ENCODE measurements at places on chromosomes 2 and 18.

DNA sequence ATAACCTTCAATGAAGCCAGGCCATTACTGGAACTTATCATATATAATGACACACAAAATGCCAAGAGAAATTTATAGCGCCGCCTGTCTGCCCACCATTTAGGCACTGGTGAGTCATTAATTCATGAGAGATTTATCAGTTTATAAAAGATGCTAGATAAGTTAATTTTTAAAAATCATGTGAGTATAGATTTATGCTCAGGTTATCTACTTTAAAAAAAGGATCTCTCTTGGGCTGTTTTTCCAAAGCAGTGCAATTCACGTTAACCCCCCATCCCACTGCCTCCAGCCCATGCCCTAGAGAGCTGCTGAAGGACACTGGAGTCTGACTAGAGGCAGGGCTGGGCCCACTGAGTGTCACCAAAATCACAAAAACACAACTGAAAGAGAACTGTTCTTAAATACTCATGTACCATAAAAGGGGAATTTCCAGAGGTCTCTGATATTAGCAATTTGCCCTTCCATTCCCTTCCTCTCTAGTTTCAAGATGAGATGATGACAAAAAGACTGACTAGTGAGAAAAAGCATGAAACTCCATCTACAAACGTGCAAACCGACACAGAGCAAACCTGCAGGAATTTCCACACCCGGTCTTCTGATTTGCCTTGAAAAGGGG is 160.8 kb downstream of the BCL2 start:
- DNase-seq: no peak

- DNase-seq: no peak
Observed at GRCh38 chr18:22210311-22210754, 40.9 kb downstream of the GATA6 start.

- no peak for DNase-seq
Observed at GRCh38 chr2:236237468-236238190, 26.6 kb downstream of the ASB18 start.

GRCh38 chr2:158962074-158962473 is 6.4 kb upstream of the TANC1 start:
- DNase-seq: no peak

GRCh38 chr2:38113981-38114708 is 38.2 kb upstream of the CYP1B1 start:
- DNase-seq: no peak

DNA sequence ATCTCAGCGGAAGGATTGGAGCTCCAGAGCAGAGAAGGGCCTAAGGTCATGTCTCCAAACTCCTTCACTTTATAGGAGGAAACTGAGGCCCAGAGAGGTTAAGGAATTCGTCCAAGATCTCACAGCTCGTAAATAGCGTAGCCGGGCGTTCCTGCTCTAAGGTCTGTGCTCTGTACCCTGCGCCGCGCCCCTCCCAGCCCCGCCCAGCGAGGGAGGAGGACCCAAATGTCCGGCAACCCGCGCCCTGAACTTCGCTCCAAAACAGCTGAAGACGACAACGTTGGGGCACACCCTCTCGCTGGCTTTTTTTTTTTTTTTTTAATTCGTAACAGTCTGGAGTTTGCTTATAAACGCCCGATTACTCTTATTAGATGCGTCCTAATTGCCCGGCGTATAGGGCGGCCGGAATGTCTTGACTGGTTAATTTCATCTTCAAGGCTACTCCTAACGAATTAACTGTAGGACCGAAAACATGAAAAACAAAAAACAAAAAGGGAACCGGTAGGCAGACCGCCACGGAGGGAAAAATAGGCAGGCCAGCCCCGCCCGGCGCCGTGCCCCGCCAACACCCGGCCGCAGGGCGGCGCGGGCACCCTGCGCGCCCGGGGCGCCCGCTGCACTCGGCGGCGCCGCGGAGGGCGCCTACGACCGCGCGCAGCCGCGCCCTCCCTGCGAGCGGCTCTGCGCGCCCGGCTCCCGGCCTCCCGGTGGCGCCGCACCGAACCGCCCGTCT is 928 bp upstream of the FOSL2 start:
- peak; percentile 66 for DNase-seq

DNA sequence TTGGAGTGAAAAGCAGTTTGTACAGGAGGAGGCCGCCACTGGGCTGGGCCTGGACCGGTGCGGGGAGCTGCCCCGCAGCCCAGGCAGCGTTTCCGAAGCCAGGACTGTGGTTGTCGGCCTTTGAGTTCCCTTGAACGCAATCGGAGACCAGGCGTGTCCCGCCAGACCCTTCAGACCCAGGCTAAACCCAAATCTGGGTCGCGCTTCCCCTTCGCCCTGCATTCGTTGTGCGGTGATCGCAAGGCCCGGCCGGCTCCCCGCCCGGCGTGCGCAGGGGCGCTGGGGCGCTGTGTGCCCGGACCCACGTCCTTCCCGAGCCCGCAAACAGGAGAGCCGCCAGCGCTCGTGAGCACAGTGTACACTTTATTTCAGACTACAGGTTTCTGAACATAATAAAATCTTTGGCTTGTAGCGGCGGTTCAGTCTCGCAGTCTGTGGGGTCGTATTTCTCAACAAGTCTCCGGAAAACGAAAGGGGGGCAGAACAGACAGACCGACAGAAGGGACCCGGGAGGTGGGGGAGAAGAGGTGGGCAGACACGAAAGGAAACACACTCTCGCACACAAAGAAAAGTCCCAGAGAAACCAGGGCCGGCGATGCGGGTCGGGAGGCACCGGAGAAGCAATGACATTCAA is 5.5 kb downstream of the EN1 start:
- no peak for DNase-seq

- no peak for DNase-seq
Observed at GRCh38 chr2:190964170-190964795, 49.7 kb downstream of the STAT1 start.

- no peak for DNase-seq
Observed at GRCh38 chr2:235832941-235833340, 335.2 kb downstream of the GBX2 start.

DNA sequence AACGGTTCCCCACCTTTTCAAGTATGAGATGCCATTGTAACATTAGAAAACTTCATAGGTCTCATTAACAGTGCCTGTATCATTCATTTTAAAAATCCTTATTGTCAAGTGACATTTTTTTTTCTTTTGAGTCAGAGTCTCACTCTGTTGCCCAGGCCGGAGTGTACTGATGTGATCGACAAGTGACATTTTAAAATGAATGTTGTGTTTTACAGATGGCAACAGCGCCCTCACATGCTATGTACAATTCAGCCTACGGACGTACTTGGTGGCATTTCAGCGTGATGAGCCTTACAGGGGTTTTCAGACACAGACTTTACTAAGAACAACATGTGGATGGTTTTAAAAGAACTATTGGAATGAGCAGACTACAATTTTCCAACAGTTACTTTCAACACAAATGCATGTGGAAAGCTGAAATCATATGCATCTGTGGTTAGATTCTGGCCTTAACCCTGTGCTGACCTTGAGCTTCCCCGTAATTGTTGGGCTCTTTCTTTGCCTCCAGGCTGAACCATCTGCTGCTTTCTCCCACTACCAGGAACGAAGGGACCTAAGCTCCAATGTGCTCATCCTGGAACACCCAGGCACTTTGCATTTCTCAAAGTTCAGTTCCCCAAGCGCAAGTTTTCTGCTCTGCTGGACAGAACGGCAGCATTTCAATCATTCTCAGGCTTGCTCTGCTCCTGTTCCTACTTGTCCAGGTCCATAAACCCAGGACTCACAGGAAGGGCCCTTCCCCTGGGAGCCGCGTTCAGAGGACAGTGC is 119.9 kb upstream of the NDUFV2 start:
- DNase-seq: no peak

DNA sequence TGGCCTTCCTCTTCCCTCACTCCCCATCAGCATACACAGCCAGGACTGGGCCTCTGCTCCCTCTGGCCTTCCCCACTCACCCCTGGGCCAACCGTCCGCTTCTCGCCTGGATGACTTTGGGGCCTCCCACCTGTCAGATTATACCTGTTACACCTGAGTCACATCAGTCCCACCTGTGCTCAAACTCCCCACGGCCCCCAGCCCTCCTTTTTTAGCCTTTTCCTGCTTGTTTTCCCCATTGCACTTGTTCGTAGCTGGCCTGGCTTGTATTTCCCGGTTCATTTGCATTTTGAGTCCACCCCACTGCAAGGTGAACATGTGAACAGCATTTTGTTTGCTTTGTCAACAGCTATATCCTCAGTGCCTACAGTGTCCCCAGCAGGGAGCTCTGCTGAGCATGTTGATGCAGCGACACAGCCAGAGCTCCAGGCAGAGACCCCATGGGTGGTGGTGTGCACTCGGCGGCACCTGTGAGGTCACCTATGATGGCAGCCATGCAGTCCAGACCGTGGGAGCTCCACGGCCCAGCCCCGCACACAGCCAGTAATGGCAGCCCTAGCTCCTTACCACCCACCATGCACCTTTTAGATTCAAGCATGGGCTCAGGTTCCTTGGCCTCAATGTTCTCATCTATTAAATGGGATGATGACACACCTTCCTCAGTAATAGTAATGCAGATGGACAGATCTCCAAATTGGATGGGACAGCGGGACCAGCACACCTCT is 276.4 kb upstream of the HS6ST1 start:
- no peak for DNase-seq

DNA sequence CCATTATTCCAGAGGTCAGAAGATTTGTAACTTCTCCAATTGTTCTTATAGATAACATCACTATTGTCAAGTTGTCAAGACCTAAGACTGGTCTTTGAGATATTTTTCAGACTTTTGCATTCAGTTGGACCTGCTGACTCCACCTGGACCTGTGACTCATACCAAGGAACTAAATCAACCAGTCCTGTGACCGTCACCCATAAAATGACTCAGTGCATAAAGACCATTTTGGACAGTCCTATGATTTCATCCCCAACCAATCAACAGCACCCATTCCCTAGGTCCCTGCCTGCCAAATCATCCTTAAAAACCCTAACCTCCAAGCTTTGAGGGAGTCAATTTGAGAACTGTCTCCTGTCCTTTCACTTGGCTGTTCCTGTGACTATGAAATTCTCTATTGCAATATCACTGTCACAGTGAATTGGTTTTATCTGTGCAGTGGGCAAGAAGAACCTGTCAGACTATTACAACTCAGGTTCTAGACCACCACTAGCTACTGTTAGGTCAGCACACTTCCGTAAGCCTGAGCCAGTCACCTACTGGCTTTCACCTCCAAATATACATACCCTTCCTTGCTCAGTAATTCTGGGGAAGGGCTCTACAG is 17.1 kb downstream of the DPP4 start:
- no peak for DNase-seq

- peak; percentile 43 for DNase-seq
Observed at GRCh38 chr2:106095478-106096298, 98.4 kb downstream of the UXS1 start.

DNA sequence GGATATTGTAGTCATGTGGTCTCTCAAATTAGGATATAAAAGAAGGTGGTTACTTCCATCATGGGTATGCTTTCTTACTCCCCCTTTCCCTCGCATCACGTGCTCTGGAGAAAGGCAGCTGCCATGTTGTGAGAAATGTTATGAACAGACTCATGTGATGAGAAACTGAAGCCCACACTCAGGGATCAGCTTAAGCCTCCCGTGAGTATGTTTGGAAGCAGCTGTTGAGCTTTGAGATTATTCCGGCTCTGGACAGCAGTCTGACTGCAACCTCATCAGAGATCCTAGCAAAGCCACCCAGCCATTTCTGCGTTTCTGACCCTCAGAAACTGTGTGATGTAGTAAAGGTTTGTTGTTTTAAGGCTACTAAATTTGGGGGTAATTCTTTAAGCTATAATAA is 700.1 kb downstream of the ADCYAP1 start:
- no peak for DNase-seq

- peak; percentile 54 for DNase-seq
Observed at GRCh38 chr2:219475697-219476651, 22.7 kb upstream of the GMPPA start.

Measured in stimulated activated CD8-positive, alpha-beta memory T cell treated with anti-CD3 and anti-CD28 coated beads, Interleukin-2, amount 100 ng/mL, for 48 hours (primary cell).